T-helper 17 cell (primary cell): ENCODE measurements at places on chromosomes 3 and 15.

GRCh38 chr3:131701153-131701770, 198.5 kb upstream of the MRPL3 start:
- no peak overlapping the region for H3K27ac ChIP-seq
- H3K4me3 ChIP-seq, result no peak overlapping the region
- peaks cover 9% of the 10 kb centered on the region for H3K27me3 ChIP-seq
- no peaks in the 10 kb centered on the region for H3K4me1 ChIP-seq

GRCh38 chr3:40961104-40961857, 238.0 kb upstream of the CTNNB1 start:
- no peaks in the 10 kb centered on the region for H3K4me1 ChIP-seq
- H3K36me3 ChIP-seq, result peaks cover 3% of the 10 kb centered on the region
- no peak overlapping the region for H3K27ac ChIP-seq
- DNase-seq, result no peak

DNA sequence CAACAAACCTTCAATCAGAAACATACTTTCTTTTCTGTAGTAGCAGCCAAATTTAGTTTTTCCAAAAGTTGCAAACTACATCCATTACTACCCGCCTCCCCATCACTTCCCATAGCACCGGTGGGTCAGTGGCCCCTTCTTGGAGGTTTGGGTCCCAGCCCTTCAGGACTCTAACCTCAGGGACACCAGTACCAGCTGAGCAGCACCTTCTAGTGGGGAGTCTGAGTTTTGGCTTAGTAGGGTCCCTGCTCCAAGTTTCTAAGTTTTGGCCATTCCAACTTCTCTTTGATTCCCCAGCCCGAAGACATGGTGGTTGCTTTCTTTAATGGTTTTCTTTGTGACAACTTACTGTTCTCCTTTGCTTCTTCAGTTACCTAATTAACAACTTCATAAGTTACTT, 160.6 kb downstream of the ECT2 start:
- H3K4me3 ChIP-seq, result no peak overlapping the region
- no peak for DNase-seq
- peaks cover 2% of the 10 kb centered on the region for H3K4me1 ChIP-seq
- peaks cover 32% of the 10 kb centered on the region for H3K27me3 ChIP-seq
- H3K36me3 ChIP-seq, result no peaks in the 10 kb centered on the region
- H3K27ac ChIP-seq, result no peak overlapping the region

- H3K27me3 ChIP-seq, result no peaks in the 10 kb centered on the region
- H3K36me3 ChIP-seq, result peaks cover 10% of the 10 kb centered on the region
- H3K27ac ChIP-seq, result no peak overlapping the region
- DNase-seq, result no peak
- H3K4me3 ChIP-seq, result no peak overlapping the region
These were observed 16.0 kb downstream of the MAP2K5 start for GRCh38 chr15:67558502-67558901.

DNA sequence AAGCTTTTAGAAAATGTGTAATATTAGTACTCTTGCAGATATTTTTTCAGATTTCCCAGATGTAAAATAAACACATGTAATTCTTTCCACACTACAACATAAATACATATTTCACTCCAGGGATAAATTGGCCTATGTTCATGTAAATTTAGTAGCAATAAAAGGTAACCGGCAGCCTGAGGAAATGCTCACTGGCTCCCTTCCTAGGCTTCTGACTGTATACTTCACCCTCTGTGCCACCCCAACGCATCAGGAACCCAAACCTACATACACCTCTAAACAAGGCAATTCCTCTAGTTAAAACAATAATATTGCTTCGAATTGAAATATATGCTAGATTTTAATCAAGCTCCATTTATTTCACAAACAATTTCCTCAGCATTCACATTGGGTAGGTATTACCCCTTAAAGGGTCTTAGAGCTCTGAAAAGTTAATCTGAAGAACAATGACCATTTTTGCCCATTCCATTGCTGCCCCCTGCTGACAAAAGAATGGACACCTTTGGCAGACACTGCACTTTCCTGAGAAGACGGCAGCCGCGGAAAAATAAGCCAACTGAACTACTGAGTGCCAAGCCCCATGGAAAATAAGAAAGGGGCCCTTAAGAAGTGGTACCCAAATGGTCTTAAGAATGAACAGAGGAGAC, 212.5 kb downstream of the OSBPL10 start:
- no peak for DNase-seq
- peaks cover 13% of the 10 kb centered on the region for H3K27me3 ChIP-seq
- H3K4me1 ChIP-seq, result peaks cover 9% of the 10 kb centered on the region
- H3K36me3 ChIP-seq, result peaks cover 2% of the 10 kb centered on the region

- no peak overlapping the region for H3K27ac ChIP-seq
- DNase-seq, result no peak
- no peak overlapping the region for H3K4me3 ChIP-seq
- H3K4me1 ChIP-seq, result no peaks in the 10 kb centered on the region
These were observed 935.2 kb downstream of the TBL1XR1 start for GRCh38 chr3:176262071-176262470.

DNA sequence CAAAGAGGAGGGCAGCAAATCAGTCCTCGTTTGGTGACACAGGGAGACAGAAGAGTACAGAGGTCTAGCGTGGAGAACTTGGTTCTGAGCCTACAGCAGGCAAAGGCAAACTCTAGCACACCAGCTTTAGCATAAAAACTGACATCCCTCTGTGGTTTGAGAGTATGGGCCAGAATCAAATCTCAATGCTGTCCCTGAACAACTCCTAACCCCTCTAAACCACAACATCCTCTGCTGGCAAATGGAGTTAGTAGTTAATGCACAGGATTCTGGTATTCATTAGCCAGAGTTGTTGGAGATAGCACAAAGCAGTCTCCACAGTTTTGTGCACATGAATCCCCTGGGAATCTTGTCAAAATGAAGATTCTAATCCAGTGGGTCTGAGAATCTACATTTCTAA, 315.8 kb downstream of the NTRK3 start:
- H3K27me3 ChIP-seq, result peaks cover 36% of the 10 kb centered on the region
- peaks cover 5% of the 10 kb centered on the region for H3K4me1 ChIP-seq
- H3K4me3 ChIP-seq, result no peak overlapping the region
- no peak overlapping the region for H3K27ac ChIP-seq
